Activated naive CD4-positive, alpha-beta T cell (primary cell): ENCODE measurements at places on chromosomes 4 and X.

DNA sequence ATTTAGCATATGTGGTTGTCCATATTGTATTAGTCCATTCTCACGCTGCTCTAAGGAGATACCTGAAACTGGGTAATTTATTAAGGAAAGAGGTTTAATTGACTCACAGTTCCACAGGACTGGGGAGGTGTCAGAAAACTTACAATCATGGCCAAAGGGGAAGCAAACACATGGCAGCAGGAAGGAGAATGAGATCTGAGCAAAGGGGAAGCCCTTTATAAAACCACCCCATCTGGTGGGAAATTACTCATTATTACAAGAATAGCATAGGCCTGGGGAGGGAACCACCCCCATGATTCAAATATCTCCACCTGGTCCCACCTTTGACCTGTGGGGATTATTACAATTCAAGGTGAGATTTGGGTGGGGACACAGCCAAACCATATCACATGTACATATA lies 122.6 kb upstream of the ANK2 start:
- no peak for DNase-seq

- no peak for DNase-seq
These were observed 178.5 kb downstream of the PACRGL start for GRCh38 chr4:20878806-20879205.

DNA sequence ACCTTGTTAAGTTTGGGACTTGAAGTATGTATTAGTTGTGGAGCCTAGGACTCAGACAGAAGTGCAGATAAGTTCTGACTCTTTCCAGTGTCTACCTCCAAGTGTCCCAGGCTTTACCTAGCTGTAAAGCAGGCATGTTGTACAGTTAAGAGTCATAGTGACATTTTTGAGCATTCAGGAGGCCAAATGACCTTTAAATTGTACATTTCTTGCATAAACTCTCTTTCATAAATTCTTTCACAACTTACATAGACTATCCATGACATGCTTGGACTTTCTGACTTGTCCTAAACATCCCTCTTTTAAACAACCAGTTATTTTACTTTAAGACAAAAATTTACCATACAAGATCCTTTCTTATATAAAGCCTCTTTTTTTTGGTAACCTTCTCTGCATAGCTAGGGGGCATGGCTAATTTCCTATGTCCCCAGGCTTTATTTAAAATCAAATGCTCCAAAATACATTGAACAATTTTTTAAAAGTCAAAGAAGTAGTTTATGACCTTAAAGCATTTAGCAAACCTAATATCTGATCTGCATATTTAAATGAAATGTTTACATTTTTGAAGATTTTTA lies 40.1 kb upstream of the UGT8 start:
- DNase-seq: no peak

GRCh38 chrX:11039926-11040325 lies 71.2 kb upstream of the HCCS start:
- no peak for DNase-seq

- DNase-seq: no peak
These were observed 3.5 kb downstream of the AP1AR start for GRCh38 chr4:112234952-112235609.

- peak; percentile 61 for DNase-seq
These were observed at the start of gene MAGEH1 for GRCh38 chrX:55451990-55452832. Gene MAGEH1, plus strand, starts transcription at chrX:55452127. Its CDS starts 248 bp downstream, at chrX:55452375.

DNA sequence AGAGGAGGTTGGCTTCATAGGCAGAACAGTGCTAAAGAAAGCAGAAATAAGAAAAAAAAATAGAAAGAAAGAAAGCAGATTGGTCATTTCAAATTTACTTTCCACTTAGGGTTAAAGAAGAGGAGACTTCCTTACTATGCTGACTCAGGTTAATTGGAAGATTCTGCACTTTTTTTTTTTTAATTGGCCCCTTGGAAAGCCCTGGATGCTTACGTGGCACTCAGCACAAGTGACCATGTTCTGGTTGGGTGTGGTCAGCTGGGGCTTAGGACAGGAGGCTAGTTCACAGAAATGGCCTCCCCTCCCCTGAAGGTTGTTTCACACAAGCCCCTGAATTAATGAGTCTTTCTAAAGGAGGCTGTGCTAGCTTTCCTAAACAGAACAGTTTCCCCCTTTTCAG lies 14.5 kb downstream of the MAGEA9B start:
- DNase-seq: no peak

DNA sequence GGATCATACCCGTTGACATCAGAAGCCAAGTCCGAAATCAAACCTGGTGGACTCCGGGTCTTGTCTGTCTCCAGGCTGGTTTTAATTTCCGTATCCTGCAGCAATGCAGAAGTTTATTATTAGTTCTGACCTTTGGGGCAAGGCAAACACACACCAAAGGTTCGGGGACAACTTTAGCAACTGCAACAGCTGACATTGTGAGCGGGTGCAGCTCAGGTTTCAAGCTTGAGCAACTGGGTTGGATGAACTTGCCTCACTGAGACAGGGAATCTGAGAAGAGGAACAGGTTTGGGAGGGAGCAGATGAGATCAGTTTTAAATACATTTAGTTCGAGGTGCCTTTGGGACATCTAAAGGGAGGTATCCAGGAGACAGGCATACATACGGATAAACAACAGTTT lies 110.7 kb downstream of the GNL3L start:
- DNase-seq: no peak

DNA sequence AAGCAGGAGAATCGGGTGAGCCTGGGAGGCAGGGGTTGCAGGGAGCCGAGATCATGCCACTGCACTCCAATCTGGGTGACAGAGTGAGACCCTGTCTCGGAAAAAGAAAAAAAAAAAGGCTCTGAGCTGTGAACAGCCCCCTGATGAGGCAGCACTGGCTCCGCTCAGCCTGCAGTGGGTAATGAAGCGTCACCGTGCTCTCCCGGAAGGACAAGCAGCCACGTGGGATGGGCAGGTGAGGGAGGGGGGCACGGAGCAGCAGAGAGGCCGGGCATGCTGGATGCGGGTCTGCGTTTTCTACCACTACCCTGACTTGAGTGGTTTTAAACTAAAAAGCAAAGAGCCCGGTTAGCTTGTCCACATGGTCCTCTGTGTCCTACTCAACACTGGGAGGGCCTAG lies 15.5 kb downstream of the TACC3 start:
- DNase-seq: no peak

- DNase-seq: no peak
These were observed 24.2 kb downstream of the TRO start for GRCh38 chrX:54944816-54945215.

DNA sequence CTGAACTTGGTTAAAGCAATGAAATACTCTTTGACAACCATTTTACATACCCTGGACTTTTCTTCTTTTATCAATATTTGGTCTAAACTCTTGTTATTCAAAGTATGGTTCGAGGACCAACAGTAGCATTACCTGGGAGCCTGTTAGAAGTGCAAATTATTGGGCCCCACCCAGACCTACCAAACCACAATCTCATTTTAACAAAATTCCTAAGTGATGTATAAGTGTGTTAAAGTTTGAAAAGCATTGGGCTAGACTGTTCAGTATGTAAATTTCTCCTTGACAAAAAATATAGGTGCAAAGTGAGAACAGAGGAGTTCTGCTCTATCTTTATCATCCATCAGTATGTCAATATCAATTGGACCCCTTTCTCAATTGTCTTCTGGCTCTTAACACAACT lies 67.1 kb downstream of the PGRMC1 start:
- DNase-seq: no peak

GRCh38 chr4:14299166-14299565 lies 671.6 kb upstream of the BOD1L1 start:
- DNase-seq: no peak

GRCh38 chr4:84750260-84750959 lies 167.5 kb downstream of the CDS1 start:
- no peak for DNase-seq

GRCh38 chr4:1338752-1339414 lies 8.1 kb upstream of the UVSSA start:
- no peak for DNase-seq

- DNase-seq: no peak
These were observed 61.2 kb downstream of the NDNF start for GRCh38 chr4:121011138-121011537.

- no peak for DNase-seq
These were observed 201.3 kb upstream of the GNPDA2 start for GRCh38 chr4:44927399-44928380.

GRCh38 chrX:126985981-126986380 lies 166.5 kb downstream of the PRR32 start:
- DNase-seq: no peak

DNA sequence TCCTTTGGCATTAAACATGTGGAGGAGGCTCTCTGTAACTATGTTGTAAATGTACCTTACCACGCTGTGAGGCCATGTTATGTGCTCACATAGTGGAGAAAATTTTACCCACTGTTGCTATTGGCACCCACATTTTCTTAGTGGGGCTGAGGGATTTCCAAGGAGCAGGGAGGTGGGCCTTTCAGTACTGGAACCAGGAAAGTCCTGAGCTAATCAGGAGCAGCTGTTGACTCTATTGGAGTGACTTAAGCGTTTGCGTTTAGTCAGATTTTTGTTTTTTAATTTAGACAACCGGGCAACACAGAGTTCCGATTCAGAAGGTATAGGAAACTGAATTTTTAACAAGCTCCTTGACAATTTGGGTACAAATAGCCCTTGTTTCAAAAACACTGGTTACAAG lies 30.7 kb upstream of the WDR17 start:
- DNase-seq: no peak

- no peak for DNase-seq
These were observed 18.4 kb upstream of the MANBA start for GRCh38 chr4:102779204-102779603.

DNA sequence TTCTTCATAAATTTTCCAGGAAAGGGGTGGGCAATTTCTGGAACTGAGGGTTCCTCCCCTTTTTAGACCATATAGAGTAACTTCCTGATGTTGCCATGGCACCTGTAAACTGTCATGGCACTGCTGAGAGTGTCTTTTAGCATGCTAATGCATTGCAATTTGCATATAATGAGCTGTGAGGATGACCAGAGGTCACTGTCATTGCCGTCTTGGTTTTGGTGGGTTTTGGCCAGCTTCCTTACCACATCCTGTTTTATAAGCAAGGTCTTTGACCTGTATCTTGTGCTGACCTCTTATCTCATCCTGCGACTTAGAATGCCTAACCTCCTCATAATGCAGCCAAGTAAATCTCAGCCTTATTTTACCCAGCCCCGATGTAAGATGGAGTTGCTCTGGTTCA lies 577.8 kb downstream of the NLGN4X start:
- DNase-seq: no peak

- DNase-seq: no peak
These were observed 19.1 kb upstream of the ZXDA start for GRCh38 chrX:57929373-57929772.

DNA sequence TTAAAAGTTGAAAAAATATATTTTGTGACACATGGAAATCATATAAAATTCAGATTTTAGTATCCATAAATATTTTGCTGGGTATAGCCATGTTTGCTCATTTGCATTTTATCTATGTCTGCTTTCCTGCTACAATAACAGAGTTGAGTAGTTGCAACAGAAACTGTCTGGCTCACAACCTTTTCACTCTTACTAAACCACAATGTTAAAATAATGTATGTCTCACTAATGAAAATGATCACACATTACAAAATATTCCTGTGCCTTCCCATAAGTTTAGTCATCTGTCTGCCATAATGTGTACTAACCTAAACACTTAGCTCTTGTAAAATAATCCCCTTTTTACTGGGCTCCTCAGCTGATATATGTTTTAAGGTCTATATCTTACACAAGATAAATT lies 174.0 kb upstream of the PRPS2 start:
- no peak for DNase-seq

GRCh38 chrX:108541286-108541685 lies 101.6 kb downstream of the COL4A5 start:
- no peak for DNase-seq

DNA sequence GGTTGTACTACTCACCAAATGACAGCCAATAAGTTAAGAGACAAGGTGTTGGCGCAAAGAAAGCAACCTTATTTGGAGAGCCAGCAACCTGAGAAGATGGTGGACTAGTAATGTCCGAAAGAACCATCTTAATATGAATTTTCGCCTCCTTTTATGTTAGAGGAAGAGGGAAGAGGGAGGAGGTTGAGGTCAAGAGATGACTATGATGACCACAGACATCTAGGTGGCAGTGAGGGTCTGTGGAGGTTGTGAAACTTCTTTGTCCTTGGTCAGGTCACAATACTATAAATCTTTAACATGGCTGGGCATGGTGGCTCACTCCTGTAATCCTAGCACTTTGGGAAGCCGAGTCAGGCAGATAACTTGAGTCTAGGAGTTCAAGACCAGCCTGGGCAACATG lies 15.4 kb downstream of the CDKL5 start:
- DNase-seq: no peak

DNA sequence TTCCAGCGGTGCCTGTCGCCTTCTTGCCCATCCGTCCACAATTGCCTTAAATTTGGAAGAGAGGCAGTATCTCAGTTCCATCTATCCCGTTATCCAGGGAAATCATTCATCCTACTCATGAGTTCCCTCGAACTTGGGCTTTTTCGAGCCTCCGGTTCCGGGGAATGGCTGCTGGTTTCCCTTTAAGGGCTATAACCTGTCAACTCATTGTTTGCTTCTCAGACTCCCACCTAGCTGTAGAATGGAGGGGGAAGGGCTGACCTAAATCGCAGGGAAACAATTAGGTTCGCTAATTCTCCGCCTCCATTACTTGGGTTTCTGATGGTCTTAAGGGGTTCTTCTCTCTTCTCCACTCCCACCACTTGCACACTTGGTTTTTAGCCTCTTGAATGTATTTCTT lies 1.2 kb downstream of the UCHL1 start:
- DNase-seq: no peak

DNA sequence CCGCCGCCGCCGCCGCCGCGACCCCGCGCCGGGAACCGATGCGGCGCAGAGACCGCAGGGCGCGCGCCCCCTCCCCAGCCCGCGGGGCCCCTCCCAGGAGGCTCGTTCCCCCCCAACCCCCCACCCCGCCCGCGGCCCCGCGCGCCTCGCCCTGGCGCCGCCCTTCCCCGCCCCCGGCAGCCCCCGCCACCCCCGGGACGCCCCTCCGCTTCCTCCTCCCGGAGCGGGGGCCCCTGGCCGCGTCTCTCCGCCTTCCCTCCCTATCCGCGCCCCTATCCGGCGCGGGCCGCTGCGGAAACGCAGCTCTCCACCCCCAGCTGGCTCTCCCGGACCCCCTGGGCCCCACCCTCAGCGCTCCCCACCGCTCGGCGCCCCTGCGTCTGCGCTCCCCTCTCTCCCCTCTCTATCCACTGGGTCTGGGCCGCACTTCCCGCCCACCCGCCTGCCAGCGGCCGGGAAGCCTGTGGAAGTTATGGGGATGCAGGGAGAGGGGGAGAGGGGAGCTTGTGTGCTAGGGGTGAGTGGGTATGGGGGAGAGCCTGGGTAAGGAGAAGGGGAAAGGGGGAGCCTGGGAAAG lies at the start of gene TMEM271:
TMEM271 (minus strand) TSS at position 51 of the 577 bp plus-strand sequence. CDS start 233 bp downstream, outside the sequence.
- DNase-seq: no peak

DNA sequence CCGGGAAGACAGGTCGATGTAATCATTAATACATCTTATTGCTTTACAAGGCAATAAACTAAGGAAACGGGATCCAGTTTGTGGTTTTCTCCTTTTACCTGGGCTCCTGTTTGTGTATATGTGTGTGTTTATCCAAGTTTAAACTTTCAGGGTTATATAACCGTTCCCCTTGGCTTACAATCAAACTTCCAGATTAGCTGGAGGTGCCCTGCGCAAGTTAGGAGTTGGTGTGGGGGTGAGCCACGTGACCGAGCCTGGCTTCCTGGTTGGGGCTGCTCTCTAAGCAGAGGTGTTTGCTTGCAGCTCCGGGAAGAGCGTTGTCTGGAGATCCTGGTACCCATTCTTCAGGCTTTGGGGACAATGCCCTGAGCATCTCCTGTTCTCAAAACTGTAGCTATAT lies 129.2 kb downstream of the FHDC1 start:
- no peak for DNase-seq
